ENCODE measurements at places on chromosomes 13 and 19.

DNA sequence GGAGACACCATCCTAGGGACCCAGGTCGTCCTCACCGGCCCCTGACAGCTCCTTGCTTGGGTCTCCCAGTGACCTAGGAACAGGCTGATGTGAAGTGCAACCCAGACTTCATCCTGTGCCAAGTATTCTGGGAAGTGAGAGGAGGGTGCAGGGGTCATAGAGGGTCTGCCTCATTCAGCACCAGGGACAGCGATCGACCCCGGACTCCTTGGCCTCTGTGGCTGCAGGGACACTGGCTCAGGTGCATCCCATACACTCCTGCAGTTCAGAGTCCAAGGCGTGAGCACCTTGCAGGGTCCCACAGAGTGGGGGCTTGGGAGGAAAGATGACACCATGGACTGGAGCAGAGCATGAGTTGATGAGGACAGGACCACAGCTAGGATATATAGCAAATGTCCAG is 10.0 kb upstream of the OR10H2 start:
- DNase-seq, result no peak

GRCh38 chr19:39518458-39518857 is 3.5 kb downstream of the SELENOV start:
- no peak for DNase-seq

- peak; percentile 71 for DNase-seq
These were observed 25.9 kb downstream of the GRIN2D start for GRCh38 chr19:48419158-48419920.

DNA sequence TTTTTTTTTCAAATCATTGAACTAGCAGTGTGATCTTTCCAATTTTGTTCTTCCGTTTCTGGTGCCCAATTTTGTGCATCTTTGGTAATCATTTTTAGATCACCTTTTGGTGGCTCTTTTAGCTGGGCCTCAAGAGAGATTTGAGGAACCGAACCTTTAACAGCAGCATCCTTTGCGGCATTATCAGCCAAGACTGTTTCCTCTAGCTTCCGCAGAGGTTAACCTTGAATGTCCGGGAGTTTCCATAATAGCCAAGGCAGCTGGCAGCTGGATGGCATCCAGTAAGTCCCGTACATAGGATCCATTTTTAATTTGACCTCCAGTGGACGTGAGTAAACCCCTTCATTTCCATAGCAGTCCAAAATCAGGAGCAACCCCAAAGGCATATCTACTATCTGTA is 9.6 kb downstream of the IRGC start:
- DNase-seq, result no peak

GRCh38 chr13:98961503-98962105 is 16.3 kb downstream of the DOCK9 start:
- DNase-seq, result no peak

- DNase-seq, result no peak
These were observed 1328.8 kb downstream of the OLFM4 start for GRCh38 chr13:54357284-54357933.

GRCh38 chr19:35142606-35143230 is 337 bp upstream of the FXYD7 start:
- DNase-seq, result no peak

DNA sequence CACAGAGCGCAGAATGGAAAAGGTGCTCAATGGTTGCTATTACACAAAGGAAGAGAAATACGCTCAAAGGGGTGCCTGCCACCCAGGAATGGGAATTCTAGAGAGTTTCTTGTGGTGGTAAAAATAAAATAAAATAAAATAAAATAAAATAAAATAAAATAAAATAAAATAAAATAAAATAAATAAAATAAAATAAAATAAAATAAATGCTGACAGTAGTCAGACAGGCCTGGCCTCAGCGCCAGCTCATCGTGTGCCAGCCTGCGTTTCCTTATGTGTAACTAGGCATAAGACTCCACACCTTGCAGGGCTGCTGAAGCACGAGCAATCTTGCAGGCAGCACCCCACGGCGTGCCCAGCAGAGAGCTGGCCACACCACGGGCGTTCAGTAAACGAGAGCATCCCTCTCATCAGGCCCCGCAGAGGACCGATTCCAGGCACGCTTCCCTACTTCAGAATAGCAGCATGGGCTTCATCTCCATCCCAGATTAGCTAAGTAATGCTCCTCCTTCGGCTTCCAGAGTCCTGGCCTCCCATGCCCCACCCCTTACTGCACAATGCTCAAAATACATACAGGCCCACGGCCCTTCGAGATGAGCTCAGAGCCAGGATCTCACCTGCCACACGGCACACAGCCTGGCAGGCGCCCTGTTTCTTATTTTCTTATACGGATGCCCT is 5.6 kb downstream of the NAPA start:
- no peak for DNase-seq

GRCh38 chr13:87234981-87235380 is 436.2 kb upstream of the SLITRK5 start:
- no peak for DNase-seq

DNA sequence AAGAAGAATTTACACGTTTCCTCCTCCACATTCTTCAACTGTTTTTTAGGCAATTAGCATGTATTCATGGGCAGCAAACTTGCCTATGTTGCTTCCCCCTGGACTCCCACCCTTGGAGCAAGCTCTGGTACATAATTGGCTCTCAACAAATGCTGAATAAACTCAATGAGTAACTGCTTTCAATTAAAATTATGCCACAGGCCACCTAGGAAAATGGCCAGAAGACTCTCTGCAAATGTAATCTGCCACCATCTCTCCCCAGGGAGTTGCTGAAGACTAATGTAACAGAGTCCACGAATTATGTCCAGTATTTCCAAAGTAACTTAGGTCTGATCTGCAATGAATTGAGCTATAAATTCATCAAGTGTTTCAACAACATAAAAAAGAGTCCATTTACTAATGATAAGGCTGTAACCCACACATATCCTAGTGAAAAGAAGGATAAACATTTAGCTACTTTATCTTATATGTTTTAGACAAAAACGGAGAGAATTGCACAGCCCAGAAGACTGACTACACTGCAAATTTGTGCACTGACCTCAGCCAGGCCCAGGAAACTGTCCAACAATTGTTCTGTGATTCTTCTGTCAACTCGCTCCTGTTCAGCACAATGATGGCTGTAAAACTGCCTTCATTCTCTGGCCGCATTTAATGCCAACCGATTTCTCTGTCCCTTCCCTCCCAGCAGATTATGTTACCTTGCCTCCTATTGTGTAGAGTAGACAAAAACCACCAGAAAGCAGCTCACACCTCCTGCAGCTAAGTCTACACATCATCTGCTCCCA is 808.6 kb upstream of the ARGLU1 start:
- no peak for DNase-seq

DNA sequence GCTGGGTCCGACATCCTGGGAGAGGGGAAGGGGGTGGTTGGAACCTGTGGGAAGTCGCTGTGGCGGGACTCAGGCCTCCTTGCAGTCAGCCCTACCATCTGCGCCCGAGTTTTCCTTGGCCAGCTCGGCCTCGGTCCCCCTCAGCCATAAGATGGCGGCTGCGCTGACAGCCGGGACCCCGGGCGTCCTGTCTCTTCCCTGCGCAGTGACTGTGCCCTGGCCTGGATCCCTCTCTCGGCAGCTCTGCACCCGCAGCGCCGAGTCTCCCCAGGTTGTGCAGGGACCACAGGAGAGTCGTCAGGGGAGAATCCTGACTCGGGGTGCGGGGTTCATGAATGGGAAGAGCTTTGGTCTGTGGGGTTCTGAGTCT is 345 bp downstream of the ZNF257 start:
- peak; percentile 59 for DNase-seq

DNA sequence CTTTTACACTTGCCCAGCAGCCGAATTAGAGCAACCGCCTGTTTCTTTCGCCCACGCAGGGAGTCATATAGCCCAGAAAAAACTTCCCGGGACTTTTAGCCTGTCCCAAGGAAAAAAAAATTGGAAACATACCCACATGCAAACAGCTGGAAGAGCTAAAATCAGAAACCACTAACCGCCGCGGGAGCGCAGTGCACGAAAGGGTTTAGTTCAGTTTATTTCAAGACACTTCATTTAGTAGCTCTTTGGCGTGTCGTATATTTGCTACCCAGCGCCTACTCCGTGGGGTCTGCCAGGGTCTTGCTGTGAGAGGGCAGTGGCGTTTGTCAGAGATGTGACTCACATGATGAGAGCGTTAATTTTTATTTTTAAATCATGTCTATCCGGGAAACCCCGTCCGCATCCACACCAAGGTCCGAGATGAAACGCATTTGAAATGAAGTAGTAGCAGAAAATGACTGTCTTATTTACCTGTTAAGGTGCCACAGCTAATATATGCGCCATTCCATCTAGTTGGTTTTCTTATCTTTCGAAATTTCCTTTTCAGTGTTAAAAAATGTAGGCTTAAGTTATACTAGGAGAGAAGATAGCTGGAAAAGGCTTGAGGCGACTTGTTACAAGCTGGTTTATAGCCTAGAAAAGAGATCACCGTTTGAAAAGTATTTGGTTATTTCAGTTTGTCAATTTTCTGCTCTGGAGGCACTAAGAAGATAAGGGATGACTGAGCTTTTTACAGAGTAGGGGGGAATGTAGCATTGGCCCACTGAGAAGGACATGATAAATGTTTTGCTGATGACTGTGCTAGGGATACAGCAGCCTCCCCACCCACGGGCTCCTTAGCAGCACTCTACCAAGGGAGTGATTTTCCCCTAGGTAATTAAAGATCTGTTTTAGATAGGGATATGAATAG is 1.7 kb downstream of the KLF5 start:
- DNase-seq, result no peak

DNA sequence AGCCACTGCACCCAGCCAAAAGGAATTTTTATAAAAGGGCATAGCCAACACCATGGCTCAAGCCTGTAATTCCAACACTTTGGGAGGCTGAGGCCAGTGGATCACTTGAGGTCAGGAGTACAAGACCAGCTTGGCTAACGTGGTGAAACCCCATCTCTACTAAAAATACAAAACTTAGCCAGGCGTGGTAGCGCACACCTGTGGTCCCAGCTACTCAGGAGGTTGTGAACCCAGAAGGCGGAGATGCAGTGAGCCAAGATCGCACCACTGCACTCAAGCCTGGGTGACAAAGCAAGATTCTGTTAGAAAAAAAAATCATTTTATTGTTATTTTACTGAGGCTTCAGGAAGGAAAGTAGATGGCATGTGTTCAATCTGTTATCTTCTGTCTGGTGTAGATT is 31.3 kb upstream of the FOXO1 start:
- no peak for DNase-seq

DNA sequence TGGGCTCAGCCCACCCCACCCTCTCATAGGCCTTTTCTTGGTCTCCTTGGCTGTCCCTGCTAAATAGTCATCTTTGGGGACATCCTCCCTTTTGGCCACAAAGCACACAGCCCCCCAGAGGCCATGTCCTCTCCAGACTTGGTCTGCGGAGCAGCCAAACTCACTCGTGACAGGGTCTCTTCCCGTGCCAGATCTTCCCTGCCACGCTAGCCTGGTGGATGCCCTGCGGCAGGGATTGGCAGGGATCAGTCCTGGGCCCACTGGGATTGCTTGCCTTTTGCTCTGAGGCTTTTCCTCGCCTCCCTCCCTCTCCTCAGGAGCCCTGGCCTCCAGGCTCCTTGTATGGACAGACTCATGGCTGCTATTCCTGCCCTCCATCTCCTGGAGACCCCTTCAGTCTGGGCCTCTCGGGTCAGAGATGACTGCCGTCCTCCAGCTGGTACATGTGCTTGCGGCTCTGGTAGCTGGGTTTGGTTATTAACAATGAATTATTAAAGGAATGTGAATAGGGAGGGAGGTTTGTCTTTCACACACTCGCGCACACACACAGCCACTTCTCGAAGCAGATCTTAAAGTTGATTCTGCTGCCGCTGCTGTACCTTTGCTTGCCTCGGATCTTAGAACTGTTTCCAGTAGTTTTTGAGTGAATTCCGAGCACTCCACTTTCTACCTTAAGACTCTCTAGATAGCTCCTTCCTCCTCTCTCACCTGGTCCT is 45.1 kb downstream of the NFIX start:
- DNase-seq, result no peak

- DNase-seq, result no peak
These were observed 9.3 kb downstream of the PLEKHA4 start for GRCh38 chr19:48858984-48859710.

DNA sequence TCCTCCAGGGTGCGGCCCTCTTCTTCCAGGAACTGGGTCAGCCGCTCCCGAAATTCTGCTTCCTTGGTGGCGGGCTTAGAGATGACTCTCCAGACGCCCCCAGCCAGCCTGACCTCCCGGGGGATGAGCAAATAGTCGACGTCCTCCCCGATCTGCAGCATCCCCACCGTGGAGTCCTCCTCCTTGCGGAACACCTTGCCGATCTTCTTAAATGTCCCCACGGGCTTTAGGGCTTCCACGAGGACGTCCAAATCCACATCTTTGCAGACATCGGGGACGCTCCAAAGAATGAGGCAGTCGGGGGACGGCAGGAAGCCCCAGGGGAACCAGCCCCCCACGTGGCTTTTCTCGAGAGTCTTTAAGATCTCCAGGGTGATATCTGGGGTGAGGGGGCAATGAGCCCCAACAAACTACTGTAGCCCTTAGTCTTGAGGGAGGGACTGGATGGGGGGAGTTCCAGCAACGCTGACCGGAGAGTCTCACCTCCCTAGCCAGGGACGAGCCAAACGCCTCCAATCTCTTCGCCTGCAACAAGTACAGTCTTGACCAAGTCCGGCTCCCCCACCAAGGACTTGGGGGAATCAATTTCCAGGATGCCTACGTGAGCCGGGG is 608 bp downstream of the CCDC8 start:
- DNase-seq, result no peak

GRCh38 chr19:20197747-20198146 is 30.7 kb downstream of the ZNF486 start:
- no peak for DNase-seq

DNA sequence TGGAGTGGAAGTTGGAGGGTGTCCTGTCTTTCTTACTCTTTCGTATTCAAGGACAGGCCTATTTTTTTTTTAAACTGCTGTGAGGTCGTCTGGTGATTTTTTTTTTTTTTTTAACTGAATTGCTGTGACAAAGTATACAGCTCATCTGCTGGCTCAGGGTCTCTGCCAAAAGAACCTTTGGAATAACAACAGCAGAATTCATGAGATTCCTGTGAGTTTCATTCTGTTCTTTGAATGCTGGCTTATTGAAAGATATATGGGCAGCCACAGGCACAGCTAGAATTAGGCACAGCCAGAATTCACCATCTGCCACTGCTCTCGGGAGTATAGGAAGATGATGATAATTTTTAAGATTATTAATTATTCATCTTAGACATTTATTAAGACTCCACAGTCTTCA is 21.4 kb upstream of the FRY start:
- DNase-seq, result no peak

DNA sequence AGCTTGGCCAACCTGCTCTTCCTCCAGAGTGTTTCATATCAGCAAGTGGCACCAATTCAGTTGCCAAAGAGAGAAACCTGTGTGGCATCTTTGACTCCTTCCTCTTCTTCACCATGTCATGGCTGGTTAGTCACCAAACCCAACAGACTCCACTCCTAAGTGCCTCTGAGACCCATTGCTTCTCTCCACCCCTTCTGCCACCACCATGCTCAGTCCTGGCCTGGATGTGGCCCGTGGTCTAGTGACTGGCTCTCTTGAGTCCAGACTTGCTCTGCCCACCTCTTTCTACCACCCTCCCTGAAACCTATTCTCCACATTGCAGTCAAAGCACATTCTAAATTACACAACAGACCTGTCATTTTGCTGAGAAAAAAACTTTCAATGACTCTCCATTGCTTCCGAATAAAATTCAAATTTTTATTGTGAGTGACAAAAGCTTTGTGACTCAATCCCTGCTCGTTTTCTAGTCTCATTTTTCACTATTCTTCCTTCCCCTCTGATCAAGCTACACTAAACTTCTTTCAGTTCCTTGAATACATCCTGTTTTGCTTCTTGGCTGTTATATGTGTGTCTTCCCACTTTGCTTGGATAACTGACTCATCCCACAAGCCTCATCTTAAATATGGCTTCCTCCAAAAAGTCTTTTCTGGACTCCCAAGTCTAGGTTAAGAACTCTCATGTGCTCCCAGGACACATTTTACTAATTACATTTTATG is 12.0 kb upstream of the TNFSF11 start:
- no peak for DNase-seq

Data from sigmoid colon (tissue), 7 donors.